ENCODE measurements at places on chromosomes 4 and X.
A peak's percentile ranks its signal among the peaks of the same experiment; 100 is the strongest.

DNA sequence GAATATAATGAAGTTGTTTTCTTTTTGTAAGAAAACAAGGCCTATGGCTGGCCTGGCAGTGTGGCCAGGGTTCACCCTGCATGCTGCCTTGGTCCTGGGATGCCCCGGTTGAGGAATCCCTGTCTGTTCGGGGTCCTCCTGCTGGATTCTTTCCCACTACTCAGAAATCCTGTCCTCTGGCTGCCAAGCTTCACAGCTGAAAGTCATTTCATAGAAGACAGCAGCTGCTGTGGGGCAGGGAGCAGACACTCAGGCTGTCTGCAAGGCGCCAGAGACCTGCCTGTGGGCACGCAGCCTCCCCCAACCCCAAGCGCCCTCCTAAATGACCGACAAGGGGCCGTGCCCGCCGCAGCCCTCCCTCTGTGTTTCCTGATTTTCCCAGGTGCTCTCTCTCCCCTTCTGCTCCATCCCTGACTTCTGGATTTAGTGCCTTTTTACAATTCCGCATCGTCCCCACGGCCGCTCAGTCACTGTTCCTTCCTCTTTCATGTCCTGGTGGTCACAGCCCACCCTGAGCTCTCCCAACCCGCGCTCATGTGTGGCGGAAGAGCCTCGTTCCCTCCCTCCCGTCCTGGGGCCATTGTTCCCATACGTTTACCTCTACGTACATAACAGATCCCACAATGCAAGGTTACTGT lies 27.5 kb downstream of the ZFYVE28 start:
- no peak for DNase-seq

DNA sequence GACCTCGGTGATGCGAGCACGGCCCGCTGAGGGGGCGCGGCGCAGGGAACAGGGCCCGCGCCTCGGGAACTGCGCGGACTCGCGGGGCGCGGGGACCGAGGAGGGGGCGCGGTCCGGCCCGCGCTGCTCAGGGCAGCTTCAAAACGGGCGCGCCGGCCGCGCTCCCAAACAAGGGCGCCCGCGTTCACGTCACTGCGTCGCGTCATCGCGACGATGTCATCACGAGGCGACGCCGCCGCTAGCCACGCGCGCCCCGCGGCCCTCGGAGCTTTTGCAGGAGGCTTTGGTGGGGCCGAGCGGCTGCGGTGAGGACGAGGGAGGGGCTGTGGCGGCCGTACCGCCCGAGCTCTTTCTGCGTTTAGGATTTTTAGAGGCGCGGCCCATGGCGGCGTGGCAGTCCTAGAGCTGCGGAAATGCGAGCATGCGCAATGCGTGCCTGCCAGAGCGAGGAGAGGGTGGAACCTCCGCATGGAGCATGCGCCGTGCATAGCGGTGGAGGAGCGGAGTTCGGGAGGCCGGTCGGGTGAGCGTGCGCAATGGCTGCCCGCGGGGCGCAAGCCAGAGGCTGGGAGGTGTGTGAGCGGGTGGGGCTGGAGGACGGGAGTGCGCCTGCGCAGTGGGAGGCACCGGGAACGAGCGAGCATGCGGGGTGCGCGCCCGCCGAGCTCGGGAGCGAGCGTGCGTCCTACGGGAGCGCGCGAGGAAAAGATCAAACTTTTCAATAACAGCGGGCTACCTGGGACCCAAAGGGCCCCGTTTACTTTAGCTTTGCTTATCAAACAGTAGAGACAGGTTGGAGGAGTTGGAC lies at the start of gene PPP2R3B:
PPP2R3B (minus strand) TSS at position 140 of the 808 bp plus-strand sequence. CDS start 216 bp downstream, outside the sequence.
- DNase-seq: peak; percentile 99

- DNase-seq: no peak
These were observed 834.4 kb upstream of the SLIT2 start for GRCh38 chr4:19417256-19417655.

DNA sequence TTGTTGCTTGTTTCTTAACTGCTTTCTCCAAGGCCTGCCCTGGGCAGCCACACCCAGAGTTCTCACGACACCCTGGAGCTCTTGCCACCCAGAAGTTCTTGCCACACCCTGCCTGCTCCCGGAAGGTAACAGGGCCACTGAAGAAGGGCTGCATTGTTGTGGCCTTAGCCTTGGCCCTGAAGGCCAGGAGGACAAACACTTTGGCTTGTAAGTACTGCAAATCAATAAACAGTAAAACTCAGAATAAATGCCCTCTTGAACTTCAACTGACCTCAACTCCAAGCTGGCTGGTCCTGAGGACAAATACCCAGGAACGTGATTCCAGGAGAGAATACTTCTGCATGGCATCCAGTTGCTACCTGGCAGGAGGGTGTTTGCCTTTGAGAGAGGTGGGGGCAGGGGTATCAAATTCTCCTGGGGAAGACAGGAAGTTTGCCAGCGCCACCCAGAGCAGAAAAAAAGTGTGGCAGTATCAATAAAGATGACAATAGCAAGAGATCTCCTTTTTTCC lies 54.1 kb downstream of the TLR10 start:
- no peak for DNase-seq

DNA sequence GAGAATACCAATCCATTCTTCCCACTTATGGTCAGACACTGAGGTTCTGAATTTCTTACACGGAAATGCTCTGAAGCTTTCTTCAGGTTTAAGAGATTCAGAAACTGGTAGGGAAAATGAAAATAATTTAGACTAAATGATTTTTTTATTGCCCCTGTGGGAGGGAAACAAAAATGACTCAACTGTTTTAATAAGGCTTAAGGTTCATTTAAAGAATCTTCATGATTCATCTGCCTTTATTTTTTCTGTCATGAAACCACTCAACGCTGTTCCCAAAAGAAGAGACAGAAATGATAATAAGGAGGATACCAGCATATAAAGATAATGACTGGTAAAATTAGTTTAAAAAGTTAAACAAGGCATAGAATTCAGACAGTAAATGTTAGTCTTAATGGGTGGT lies 39.3 kb upstream of the FAM47B start:
- DNase-seq: no peak

- no peak for DNase-seq
These were observed 8.3 kb upstream of the XK start for GRCh38 chrX:37677243-37677642.

GRCh38 chr4:140061194-140061593 lies 92.8 kb downstream of the MAML3 start:
- DNase-seq: no peak

GRCh38 chr4:183618681-183619080 lies 40.3 kb downstream of the RWDD4 start:
- no peak for DNase-seq

DNA sequence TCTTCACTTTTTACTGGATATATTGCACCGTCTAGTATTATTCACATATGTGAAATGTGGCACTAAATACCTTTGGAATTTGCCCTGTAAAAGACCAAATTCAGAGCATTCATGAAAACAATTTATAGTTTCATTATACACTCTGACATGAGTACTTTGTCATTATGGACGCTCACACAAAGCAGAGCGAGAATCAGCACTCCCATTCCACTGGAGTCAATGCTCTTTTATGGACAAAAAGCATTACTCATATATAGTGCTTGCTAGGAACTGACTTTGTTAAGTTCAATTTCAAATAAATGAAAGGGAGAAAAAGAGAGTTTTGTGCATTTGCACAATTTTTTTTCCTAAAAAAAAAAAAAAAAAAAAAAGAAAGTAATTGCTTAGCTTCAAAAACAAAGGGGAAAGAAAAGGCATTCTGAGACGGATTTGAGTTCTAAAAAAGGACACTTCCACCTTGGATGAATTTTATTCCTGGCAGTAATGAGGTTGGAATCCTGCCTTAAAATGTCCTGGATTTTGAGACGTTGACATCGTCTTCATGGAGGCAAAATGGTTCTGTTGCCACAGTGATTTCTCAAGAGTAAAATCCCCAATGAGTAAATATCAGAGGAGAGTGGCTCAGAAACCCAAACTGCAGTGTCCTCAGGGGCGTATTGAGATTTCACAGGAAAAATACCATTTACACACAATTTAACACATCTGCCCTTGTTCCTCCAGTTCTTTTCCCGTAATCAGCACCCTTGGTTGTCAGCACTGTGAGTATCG lies 34.8 kb downstream of the CCDC149 start:
- no peak for DNase-seq

DNA sequence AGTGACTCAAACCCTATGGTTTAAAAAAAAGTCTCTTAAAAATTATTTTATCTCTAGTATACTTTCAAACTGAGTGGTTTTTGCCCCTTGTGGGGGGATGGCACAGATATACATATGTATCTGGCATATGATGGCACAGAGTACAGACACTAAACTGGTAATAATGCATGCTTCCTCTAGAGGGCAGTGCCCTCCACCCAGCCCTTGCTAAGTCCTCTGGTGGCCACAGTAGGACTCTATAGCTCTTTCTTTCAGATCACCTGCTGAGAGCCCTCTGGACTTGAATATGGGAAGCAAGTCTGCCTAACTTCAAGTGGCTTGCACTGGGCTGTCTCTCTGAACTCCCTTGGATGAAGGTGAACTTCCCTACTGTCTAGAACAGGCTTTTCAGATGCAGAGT lies 66.3 kb downstream of the TSPAN7 start:
- no peak for DNase-seq

GRCh38 chr4:47933840-47934239 lies 19.5 kb upstream of the NFXL1 start:
- peak; percentile 38 for DNase-seq

DNA sequence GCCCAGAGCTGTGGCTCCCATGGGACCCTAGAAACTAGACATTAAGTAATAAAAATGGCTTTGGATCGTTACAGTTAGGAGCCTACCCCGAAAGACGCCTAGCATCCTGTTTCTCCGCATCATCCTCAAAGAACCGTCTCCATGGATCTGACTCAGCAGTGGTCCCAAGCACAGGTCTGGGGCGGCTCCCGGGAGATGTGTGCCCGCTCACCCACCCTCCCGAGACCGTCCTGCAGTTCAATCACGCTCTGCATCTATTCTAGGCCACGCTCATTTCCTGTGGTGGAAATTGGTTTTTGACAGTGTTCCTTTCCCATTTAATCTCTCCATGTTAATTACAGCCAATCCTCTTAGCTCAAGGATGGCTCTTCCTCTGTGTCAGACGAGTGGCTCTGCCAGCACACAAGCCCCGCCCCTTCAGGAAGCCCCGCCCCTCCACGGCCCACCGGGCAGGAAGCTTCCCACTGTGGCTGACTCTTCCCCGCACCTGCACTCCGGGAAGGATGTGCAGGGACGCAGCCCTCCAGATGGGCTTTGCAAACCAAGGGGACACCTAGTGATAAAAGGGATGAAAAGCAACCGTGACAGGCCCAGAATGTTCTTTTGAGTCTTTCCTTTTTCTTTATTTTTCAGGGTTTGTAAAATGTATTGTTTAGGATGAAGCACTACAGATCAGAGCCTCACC lies 34.5 kb upstream of the HELT start:
- DNase-seq: peak; percentile 26

DNA sequence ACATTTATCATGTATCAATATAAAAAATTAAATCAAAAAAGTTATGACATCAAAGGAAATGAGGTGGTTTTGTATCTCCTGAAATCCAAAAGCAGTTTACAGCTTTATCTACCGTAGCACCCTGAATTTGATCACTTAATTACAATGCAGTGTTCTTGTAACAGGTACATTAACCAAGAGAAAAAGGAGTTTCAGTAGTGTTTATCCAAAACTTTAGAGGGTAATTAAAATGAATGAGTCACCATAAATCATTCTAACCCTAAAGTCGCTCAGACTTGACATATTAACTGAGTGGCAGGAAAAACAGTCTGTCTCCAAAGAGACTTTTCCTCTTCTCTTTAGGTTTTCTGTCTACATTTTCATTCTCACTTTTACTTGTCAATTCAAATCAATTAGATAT lies 907.6 kb upstream of the EPHA5 start:
- no peak for DNase-seq

GRCh38 chrX:38845426-38845825 lies 44.2 kb downstream of the MID1IP1 start:
- DNase-seq: no peak

GRCh38 chr4:94454405-94454804 lies 2.7 kb downstream of the PDLIM5 start:
- no peak for DNase-seq
